PC-9 (cell line): ENCODE measurements at places on chromosomes 7 and 10. TPM values are rescaled to one million over a fixed set of nuclear protein-coding genes. Genes with fewer than 3 reads are reported as not detected.

- H3K4me1 ChIP-seq, result no peaks in the 10 kb centered on the region
- H3K36me3 ChIP-seq, result no peaks in the 10 kb centered on the region
- no peak overlapping the region for H3K27ac ChIP-seq
- no peak overlapping the region for H3K4me3 ChIP-seq
- H3K27me3 ChIP-seq, result no peaks in the 10 kb centered on the region
- no peak for DNase-seq
These were observed 48.1 kb downstream of the PARD3 start for GRCh38 chr10:34766811-34767494.

DNA sequence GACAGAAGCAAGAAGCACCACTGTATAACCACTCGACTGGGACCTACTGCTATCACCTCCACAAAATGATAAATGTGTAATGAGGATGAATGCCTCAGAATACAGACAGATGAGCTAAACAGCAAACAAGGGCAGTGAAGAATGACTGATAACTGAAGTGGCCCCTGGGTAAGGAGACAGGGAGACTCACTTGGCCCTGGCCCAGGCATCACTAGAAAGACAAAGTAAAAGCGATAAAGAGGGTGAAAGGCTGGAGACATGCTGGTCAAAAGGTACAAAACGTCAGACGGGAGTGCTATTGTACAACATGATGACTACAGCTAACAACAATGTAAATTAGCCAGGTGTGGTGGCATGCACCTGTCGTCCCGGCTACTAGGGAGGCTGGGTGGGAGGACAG lies 27.8 kb upstream of the APBB1IP start:
- DNase-seq, result no peak
- no peaks in the 10 kb centered on the region for H3K4me1 ChIP-seq
- H3K27ac ChIP-seq, result no peak overlapping the region
- no peak overlapping the region for H3K4me3 ChIP-seq
- no peaks in the 10 kb centered on the region for H3K36me3 ChIP-seq

DNA sequence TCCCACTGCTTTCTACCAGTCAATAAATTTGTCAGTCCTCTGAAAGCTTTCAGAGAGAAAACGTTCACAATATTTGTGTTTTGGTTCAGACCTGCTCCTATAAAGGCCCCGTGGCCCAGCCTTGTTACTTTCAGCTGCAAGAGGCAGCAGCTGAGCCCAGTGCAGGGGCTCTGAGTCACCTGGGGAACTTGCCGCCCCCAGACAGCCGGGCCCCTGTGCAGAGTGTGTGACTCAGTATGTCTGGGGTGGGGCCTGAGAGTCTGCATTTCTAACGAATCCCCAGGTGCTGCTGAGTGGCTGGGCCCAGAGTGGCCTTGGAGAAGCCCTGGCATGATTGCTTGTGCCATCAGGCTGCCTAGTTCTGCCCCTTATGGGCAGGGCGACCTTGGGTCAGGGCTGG lies 303.5 kb downstream of the PAXIP1 start:
- no peaks in the 10 kb centered on the region for H3K4me1 ChIP-seq
- H3K27me3 ChIP-seq, result peaks cover 71% of the 10 kb centered on the region
- no peak overlapping the region for H3K4me3 ChIP-seq

DNA sequence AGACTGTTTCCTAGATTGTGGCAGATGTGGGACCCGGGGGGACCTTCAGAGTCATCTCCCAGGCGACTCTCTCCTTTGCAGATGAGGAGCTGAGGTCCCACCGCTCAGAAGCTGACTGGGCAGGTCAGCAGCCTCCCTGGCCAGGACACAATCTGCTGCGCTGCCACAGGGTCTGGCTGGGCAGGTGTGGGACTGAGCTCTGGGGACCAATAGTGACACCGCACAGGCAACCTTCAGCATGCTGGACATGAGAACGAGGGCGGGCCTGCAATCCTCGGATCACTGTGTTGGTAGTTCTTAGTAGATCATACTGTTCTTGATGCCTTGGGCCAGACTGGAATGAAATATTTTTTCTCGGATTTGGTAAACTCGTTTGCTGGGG lies 20.5 kb upstream of the CRYGN start:
- peak overlapping the region; percentile 75 for H3K27ac ChIP-seq
- peak overlapping the region; percentile 44; the same call in 1 of the 2 replicates for H3K4me3 ChIP-seq
- H3K27me3 ChIP-seq, result no peaks in the 10 kb centered on the region

The CRPPA gene
- total RNA-seq, result 8.0 and 9.2 TPM in 2 replicates

GRCh38 chr10:130758529-130758928 lies 553.0 kb downstream of the TCERG1L start:
- no peak for DNase-seq
- no peaks in the 10 kb centered on the region for H3K27me3 ChIP-seq
- H3K36me3 ChIP-seq, result no peaks in the 10 kb centered on the region
- no peak overlapping the region for H3K27ac ChIP-seq
- no peaks in the 10 kb centered on the region for H3K4me1 ChIP-seq
- H3K4me3 ChIP-seq, result no peak overlapping the region

DNA sequence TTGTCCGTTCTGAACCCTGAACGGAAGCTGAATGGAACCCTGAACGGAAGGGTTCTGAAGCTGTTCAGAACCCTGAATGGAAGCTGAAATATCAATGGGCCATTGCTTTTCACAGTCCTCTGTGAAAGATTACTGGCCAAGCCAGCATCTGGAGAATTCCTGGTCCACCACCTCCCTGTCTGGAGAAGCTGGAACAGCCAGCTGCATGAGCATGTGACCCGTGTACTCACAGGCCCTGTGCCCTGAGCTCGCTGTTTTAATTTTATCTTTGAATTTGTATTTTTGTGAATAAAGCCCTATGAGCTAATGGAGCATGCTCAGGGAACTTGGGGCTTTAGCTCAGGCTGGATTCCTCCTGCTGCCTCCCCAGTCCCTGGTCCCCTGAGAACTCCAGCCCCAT lies 37.2 kb downstream of the HTRA1 start:
- H3K27me3 ChIP-seq, result no peaks in the 10 kb centered on the region
- H3K4me1 ChIP-seq, result peaks cover 10% of the 10 kb centered on the region
- no peaks in the 10 kb centered on the region for H3K36me3 ChIP-seq

DNA sequence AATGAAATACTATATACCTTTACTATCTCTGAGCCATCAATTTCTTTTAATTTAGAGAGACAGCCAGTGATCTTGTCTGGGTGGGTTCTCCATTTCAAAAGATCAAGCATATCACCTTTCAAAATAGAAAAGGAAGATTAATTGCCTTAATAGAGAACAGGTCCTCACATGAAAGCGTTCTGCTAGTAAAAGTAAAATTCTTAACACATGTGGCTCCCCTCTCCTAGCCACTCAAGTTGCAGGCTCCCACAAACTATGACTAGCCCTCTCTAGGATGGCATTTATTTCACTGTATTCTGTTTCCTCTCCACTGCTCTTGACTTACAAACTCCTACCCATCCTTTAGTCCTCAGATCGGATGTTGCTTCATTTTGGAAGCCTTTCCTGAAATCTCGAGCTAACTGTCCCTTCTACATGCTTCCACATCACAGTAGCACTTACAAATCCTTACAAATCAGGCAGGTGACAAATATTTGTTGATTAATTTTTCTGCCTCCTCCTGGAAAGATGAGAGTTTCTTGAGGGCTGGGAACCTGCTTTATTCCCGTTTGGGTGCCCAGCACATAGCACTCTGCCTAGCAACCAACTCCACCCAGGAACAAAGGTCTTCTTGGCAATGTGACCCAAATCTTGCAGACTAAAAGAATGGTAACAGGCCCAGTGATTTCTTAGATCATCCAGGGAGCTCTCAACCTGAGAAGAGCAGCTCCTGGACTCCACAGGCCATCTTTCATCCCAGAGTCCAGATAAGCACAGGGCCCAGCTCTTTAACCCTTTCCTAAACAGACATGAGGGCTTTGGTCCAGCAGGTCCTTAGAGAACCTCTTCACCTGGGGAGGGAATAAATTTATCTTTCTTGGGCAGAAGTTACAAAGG lies 310.4 kb upstream of the IMMP2L start:
- H3K4me3 ChIP-seq, result no peak overlapping the region
- no peaks in the 10 kb centered on the region for H3K27me3 ChIP-seq
- no peak overlapping the region for H3K27ac ChIP-seq

DNA sequence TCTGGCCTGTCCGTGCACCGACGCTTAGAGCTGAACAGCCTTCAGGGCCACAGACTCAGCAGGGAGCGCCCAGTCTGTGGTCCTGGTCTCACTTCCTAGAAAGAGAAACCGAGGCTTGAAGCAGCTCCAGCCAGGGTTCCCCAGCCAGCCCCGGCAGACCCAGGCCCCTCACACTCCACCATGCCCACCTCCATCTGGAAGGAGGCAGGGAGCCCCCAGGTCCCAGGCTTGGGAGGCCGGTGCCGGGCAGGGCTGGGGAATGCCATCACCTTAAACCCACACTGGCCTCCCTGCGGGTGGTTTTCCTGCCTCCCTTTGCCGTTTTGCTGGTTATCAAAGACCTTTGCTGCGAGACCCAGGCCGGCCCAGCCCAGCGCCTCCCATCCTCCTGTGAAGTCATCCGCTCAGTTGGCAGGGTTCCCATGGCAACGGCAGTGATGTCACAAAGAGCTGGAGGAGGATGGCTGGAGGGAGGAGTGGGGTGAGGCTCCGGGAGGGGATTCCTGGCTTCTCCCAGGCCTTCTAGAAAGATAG lies 24.0 kb downstream of the ELFN1 start:
- H3K36me3 ChIP-seq, result no peaks in the 10 kb centered on the region
- no peaks in the 10 kb centered on the region for H3K4me1 ChIP-seq
- H3K27ac ChIP-seq, result no peak overlapping the region
- no peak overlapping the region for H3K4me3 ChIP-seq

DNA sequence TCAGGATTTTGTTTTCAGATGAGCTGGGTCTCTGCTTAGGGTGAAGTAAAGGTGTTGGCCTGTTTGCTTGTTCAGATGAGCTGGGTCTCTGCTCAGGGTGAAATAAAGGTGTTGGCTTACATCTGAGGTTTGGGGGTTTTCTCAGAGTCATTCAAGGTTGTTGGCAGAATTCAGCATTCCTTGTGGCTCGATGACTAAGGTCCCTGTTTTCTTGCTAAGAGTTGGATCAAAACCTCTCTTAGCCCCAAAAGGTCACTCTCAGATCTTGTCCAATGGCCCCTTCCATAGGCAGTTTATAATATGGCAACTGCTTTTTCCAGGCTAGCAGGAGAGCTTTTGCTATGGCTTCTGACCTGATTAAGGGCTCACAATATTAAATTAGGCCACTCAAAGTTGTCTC lies 106.6 kb downstream of the ADAM22 start:
- H3K4me3 ChIP-seq, result no peak overlapping the region
- H3K27ac ChIP-seq, result no peak overlapping the region
- H3K4me1 ChIP-seq, result no peaks in the 10 kb centered on the region
- H3K27me3 ChIP-seq, result no peaks in the 10 kb centered on the region

The VIPR2 gene
- total RNA-seq, result not detected in 2 replicates

GRCh38 chr10:4725917-4726606 lies 99.9 kb upstream of the AKR1E2 start:
- H3K27ac ChIP-seq, result peak overlapping the region; percentile 89
- DNase-seq, result peak; percentile 86
- peaks cover 16% of the 10 kb centered on the region for H3K4me1 ChIP-seq
- H3K27me3 ChIP-seq, result no peaks in the 10 kb centered on the region

The FZD8 gene
- not detected in 2 replicates for total RNA-seq

The DDX56 gene
- total RNA-seq, result 113 and 125 TPM in 2 replicates

The ATP5MK gene
- total RNA-seq, result 198 and 230 TPM in 2 replicates

GRCh38 chr10:52011118-52011517 lies 303.0 kb upstream of the DKK1 start:
- no peak for DNase-seq
- H3K36me3 ChIP-seq, result no peaks in the 10 kb centered on the region
- H3K27ac ChIP-seq, result no peak overlapping the region
- H3K4me1 ChIP-seq, result no peaks in the 10 kb centered on the region

GRCh38 chr7:114879554-114879953 lies 42.3 kb upstream of the MDFIC start:
- H3K36me3 ChIP-seq, result no peaks in the 10 kb centered on the region
- DNase-seq, result no peak
- no peaks in the 10 kb centered on the region for H3K4me1 ChIP-seq
- no peaks in the 10 kb centered on the region for H3K27me3 ChIP-seq

The PDZD7 gene
- total RNA-seq, result 2.3 and 2.8 TPM in 2 replicates

GRCh38 chr10:34753014-34753757 lies 61.9 kb downstream of the PARD3 start:
- no peaks in the 10 kb centered on the region for H3K36me3 ChIP-seq
- DNase-seq, result no peak
- H3K27me3 ChIP-seq, result no peaks in the 10 kb centered on the region
- H3K4me1 ChIP-seq, result peaks cover 12% of the 10 kb centered on the region
- H3K27ac ChIP-seq, result no peak overlapping the region
- no peak overlapping the region for H3K4me3 ChIP-seq

The C10orf62 gene
- total RNA-seq, result 0.45 and 0.59 TPM in 2 replicates

GRCh38 chr7:117012696-117013095 lies 59.4 kb downstream of the ST7 start:
- H3K36me3 ChIP-seq, result no peaks in the 10 kb centered on the region
- DNase-seq, result no peak
- H3K27me3 ChIP-seq, result no peaks in the 10 kb centered on the region
- H3K4me3 ChIP-seq, result no peak overlapping the region
- no peak overlapping the region for H3K27ac ChIP-seq

The VWDE gene
- 27.3 and 28.8 TPM in 2 replicates for total RNA-seq

DNA sequence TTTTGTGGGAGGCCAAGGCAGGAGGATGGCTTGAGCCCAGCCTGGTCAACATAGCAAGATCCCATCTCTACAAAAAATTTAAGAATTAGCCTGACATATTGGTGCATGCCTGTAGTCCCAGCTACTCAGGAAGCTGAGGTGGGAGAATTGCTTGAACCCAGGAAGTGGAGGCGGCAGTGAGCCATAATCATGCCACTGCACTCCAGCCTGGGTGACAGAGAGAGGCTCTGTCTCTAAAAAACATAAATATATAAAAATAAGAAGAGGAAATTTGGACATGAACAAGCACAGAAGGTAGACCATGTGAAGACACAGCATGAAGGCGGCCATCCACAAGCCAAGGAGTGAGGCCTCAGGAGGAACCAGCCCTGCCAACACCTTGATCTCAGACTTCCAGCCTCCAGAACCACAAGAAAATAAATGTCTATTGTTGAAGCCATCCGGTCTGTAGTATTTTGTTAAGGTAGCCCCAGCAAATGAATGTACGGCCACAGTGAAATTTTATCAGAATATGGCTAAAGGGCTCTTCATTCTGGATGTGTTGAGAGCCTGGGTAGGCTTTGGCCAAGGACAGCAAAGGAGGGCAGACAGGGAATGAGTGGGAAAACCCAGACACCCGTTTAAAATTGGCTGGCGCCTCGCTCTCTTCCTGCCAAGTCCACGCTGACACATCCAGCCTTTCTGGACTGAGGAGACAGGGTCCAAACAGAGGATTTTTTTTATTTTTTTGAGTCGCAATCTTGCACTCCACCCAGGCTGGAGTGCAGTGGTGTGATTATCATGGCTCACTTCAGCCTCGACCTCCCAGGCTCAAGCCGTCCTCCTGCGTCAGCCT lies 12.9 kb upstream of the GRID2IP start:
- H3K4me1 ChIP-seq, result no peaks in the 10 kb centered on the region
- H3K27ac ChIP-seq, result no peak overlapping the region
- DNase-seq, result no peak
- no peak overlapping the region for H3K4me3 ChIP-seq
- no peaks in the 10 kb centered on the region for H3K36me3 ChIP-seq
- H3K27me3 ChIP-seq, result peaks cover 40% of the 10 kb centered on the region
